Left lung (tissue), 14 donors: ENCODE measurements at places on chromosomes 5 and 9. TPM values are rescaled to one million over a fixed set of nuclear protein-coding genes. Genes with fewer than 3 reads are reported as not detected.

IL9 gene
- not detected for total RNA-seq

SLC34A3 gene
- total RNA-seq, result 0.12 TPM

DNA sequence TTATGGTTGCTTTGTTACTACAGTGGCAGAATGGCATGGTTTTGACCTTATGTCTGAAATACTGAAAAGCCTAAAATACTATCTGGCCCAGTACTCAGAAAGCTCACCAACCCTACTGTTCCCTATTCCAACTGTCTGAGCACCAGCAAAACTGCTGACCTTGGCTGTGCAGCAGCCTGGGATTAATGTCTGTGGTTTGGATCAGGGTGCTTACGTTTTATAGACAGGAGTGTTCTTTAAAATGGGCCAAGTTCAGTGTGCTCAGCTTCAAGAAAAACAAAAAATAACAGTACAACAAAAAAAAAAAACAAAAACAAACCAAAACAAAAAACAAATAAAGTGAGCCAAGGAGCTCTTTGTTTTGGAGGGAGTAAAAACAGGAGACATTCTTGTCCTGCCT, 36.4 kb downstream of the SLC28A3 start:
- H3K4me1 ChIP-seq, result peaks cover 12% of the 10 kb centered on the region
- H3K27me3 ChIP-seq, result no peaks in the 10 kb centered on the region
- DNase-seq, result no peak
- no peaks in the 10 kb centered on the region for H3K36me3 ChIP-seq
- H3K4me3 ChIP-seq, result no peak overlapping the region
- no peak overlapping the region for H3K27ac ChIP-seq

GRCh38 chr5:135880278-135880677, 15.4 kb downstream of the IL9 start:
- H3K36me3 ChIP-seq, result no peaks in the 10 kb centered on the region
- DNase-seq, result no peak

DNA sequence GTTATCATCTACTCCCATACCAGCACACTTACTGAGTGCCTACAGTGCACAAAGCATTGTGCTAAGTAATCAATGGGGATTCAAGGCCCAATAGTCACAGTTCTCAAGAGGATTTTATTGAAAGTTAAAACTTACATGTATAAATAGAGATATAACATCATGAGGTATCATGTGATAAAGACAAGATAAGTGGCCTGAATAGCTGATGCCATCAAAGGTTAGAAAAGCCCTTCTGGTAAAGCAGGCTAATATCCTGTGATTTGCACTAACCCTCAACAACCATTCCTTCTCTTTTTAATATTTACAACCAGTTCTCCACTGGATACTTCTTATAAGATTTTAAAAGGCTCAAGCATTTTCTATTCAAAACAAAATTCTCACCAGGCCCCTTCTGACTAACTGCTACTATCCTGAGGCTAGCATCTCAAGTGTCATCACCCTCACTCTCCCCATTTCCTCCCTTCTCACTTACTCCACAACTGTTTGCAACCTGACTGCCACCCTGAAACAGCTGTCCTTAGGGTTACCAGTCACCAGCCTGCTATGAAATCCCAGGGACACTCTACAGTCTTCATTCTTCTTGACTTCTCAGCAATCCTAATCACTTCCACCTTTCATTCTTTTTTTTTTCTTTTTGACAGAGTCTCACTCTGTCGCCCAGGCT, 377.9 kb downstream of the ENC1 start:
- no peak overlapping the region for H3K27ac ChIP-seq
- no peak for DNase-seq
- no peak overlapping the region for H3K4me3 ChIP-seq
- H3K36me3 ChIP-seq, result no peaks in the 10 kb centered on the region
- peaks cover 6% of the 10 kb centered on the region for H3K4me1 ChIP-seq
- no peaks in the 10 kb centered on the region for H3K27me3 ChIP-seq
